ENCODE measurements at places on chromosomes 16 and 17.

GRCh38 chr16:787321-787966 lies 737 bp downstream of the RPUSD1 start:
- DNase-seq, result no peak

GRCh38 chr17:27539794-27540317 lies 83.6 kb downstream of the KSR1 start:
- DNase-seq, result no peak

DNA sequence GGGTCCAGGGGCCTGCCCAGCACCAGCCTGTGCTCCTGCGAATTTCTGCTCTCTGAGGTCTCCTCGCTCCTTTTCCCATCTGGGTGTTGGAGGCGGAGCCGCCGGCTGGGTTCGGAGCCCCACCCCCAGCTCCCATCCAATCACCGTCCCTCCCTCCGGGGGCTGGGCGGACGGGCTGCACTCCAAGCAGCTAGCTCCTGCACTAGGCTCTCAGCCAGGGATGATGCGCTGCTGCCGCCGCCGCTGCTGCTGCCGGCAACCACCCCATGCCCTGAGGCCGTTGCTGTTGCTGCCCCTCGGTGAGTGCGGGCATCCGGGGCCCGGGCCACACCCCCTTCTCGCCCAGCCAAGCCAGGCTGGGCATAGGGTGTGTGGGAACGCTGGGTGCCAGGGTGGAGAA lies at the start of gene NRN1L:
TSS of gene NRN1L (plus strand) at position 202 of the 400 bp plus-strand sequence. CDS start at position 221, 19 bp downstream.
- no peak for DNase-seq

DNA sequence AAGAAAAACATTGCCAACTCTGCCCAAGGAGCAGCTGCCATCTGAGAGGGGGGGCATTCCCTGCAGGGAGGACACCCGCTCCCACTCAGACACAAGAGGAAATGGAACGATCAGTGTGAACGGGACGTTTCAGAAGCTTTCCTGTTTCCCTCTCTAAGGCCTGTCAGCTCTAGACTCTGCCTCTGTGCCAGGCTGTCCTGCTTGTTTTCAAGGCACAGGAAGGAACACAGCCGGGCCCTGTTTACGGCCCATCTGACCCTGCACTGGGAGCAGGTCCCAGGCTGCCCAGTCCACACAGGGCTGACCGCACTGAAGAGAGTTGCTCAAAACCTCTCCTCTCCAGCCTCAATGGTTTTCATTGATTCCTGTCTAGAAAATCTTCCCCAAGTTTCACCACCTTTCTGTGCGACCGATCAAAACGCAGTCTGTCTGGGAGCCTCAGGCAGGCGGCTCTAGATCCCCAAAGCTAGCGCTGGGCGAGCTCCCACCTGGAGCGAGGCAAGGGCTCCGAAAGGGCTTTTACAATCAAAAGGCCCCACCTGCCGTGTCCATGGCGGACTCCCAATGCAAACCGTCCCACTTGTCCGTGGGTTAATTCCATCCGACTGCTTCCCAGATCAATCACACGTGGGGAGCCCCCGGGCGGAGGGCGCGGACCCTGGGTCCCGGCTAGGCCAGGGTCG lies 1.5 kb downstream of the PIEZO1 start:
- no peak for DNase-seq

GRCh38 chr16:57903656-57904055 lies 67.3 kb downstream of the CNGB1 start:
- no peak for DNase-seq

GRCh38 chr16:80735846-80736245 lies 68.6 kb downstream of the CDYL2 start:
- no peak for DNase-seq

DNA sequence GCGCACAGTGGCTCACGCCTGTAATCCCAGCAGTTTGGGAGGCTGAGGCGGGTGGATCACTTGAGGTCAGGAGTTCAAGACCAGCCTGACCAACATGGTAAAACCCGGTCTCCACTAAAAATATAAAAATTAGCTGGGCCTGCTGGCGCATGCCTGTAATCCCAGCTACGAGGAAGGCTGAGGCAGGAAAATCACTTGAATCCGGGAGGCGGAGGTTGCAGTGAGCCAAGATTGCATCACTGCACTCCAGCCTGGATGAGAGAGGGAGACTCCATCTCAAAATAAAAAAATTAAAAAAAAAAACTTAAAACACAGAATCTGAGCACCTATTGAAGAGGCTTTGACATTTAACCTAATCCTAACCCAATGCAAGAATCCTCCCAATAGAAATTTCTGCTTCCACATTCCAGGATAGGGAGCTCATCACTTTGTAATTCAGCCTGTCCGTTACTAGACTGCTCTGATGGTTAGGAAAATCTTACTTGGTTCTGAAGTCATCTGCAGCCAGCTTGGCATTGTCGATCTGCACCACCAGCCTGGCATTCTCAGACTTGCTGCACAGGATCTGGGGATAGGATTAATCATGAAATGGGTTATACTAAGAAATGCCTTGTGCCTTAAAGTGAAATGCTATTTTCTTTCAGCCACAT lies 2.1 kb downstream of the KRT33B start:
- no peak for DNase-seq

DNA sequence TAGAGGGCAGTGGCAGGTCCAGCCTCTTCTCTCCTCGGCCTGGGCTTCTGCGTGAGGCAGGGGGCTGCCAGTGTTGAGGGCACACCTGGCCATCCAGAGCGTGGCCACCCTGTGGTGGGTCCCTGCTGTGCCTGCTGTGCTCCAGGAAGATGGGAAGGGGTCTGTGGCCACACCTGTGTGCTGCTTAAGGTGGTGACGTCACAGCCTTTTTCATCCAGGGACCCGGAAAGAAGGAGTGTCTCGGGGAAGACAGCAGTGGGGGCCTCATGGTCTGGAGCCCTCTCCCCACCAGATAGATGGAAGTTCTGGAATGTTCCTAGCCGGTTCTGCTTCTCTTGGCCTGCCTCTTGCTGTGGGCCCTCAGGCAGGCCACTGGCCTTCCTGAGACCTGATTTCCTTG lies 36.5 kb downstream of the ACTG1 start:
- DNase-seq, result no peak

GRCh38 chr16:14961405-14962186 lies 13.2 kb upstream of the PDXDC1 start:
- DNase-seq, result no peak

- no peak for DNase-seq
Measured at GRCh38 chr16:88747588-88748301, 37.3 kb downstream of the PIEZO1 start.

- DNase-seq, result no peak
Measured at GRCh38 chr17:31570951-31571892, 179.7 kb downstream of the RAB11FIP4 start.

DNA sequence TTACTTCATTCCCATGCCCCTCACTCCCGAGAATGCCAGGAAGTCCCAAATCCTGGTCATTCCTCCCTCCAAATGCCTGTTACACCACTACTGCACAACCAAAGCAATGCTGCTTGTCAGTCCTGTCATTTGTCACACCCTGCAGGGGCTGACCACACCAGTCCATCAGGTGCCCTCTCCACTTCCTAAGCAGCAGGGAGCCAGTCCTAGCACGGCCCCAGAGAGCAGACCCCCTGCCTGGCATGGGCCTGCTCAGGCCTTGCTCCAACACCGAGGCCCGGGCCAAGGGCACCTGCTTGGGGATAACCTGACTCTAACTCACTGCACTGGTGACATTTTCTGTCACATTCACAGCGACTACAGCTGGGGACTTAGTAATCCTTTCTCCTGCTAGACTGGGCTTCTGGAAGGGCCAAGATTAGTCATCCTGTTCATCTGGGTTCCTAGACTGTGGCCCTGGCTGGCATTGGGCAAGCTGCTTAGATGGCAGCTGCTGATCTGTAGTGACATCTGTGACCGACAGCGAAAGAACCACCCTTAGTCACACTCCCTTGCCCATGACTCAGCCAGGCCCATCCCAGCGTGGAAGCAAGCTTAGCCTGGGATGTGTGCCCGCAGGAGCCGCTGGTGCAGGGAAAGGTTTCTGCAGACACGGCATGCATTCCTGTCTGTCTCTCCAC lies 5.4 kb downstream of the ALYREF start:
- DNase-seq, result no peak

GRCh38 chr17:60601447-60602384 lies 1.7 kb downstream of the PPM1D start:
- no peak for DNase-seq

- no peak for DNase-seq
Measured at GRCh38 chr17:54324813-54325212, 502.1 kb downstream of the KIF2B start.

GRCh38 chr17:2835780-2836179 lies 39.5 kb downstream of the RAP1GAP2 start:
- DNase-seq, result no peak

- no peak for DNase-seq
Measured at GRCh38 chr16:17281052-17281451, 189.7 kb downstream of the XYLT1 start.

- no peak for DNase-seq
Measured at GRCh38 chr17:49996121-49996494, 1.1 kb upstream of the DLX3 start.

Data from activated CD8-positive, alpha-beta memory T cell treated with anti-CD3 and anti-CD28 coated beads for 1 hour (primary cell).